ENCODE measurements at places on chromosomes 6 and 20.

GRCh38 chr20:61953037-61954021 lies 112.4 kb downstream of the TAF4 start:
- DNase-seq, result no peak

DNA sequence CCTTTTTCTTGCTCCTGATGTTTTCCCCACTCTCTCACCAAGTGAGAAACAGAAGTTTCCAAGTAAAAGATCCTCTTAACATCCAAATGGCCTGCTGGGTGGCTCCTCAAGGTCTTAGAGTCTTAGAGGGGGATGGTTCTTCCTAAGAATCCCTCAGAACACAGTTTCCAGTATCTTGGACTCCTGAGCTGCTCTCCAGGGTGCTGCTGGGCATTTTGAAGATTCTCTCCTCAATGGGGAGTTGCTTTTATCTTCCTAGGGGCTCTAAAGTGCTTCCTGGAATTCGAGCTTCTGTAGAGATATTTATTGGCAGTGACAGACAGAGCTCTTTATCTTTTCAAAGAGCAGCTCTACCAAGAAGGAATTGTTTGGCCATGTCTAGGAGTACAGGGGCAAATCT lies 70.8 kb upstream of the SLC35B3 start:
- no peak for DNase-seq

DNA sequence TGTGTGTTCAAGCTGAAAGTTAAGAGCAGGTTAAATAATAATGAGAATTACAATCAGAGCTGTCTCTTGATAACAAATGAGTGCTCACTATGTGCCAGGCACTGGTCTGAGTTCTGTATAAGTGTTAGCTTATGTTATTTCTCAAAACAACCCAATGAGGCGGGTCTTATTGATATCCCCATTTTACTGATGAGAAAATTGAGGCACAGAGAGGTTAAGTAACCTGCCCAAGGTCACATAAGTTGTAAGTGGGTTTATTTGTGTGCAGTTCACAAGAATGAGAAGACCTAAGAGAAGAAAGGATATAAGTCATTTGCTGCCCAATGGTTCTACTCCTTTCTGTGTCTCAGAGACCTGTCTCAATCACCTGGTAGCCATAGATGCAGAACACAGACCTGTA lies 34.1 kb upstream of the ARMH2 start:
- no peak for DNase-seq

- no peak for DNase-seq
Measured at GRCh38 chr6:161674930-161675682, 401.2 kb upstream of the AGPAT4 start.

DNA sequence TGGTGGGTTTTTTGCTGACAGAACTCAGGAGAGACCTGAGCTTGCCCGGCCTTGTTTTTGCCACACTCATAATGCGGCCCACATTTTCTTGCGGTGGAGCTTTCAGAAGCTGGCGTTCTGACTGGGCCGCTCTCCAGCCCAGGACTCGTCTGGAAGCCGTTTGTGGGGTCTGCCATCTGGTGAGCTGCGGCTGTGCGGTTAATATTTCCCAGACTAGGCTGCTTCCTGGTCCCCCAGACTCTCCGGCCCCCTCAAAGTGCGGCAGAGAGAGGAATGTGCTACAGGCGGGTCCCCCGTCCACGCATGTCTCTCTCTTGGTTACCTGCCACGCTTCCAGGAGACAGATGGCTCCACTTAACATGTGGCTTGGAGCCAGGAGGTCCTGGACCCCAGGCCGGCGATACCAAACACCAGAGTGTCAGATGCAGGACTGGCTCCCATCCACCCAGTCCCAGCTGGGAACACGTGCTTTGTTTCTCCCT lies 128.9 kb upstream of the PMEPA1 start:
- no peak for DNase-seq

- DNase-seq, result no peak
Measured at GRCh38 chr6:167856999-167857660, 30.4 kb downstream of the AFDN start.

DNA sequence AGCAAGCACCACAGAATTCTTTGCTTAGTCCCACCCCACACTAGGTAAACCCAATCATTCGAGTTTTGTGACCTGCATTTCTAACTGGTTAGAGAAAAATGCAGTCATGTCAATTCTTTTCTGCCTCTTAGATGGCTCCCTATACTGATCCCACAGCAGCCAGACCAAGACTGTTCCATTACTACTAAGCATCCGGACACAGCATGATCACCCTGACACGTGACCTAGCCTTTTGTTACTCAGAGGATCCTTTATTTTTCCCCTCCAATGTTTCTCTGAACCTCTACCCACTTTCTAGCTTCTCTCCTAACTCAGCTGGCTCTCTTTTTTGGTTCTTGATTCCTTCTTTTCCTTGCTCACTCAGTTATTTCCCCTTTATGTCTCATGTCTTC lies 87.9 kb downstream of the PDE10A start:
- no peak for DNase-seq

DNA sequence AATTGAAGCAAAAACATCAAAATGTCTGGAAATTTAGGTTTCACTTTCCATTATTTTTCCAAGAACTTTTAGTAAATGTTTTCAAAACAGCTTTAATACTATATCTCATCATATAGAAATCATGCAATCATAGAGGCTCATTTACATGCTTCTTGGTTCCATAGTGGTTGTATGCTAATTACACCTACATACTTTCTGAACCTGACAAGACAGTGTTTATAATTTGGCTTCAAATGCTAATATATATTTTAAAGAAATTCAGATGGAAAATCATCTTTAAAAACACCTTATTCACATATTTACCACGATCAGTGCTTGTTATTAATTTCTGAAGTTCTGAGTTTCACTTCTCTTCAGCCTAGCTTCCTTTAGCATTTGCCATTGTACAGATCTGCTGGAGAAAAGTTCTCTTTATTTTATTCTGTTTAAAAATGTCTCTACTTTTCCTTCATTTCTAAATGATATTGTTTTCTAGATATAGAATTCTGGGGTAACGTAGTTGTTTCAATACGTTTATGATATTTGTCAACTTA lies 89.9 kb downstream of the PLCB1 start:
- no peak for DNase-seq

DNA sequence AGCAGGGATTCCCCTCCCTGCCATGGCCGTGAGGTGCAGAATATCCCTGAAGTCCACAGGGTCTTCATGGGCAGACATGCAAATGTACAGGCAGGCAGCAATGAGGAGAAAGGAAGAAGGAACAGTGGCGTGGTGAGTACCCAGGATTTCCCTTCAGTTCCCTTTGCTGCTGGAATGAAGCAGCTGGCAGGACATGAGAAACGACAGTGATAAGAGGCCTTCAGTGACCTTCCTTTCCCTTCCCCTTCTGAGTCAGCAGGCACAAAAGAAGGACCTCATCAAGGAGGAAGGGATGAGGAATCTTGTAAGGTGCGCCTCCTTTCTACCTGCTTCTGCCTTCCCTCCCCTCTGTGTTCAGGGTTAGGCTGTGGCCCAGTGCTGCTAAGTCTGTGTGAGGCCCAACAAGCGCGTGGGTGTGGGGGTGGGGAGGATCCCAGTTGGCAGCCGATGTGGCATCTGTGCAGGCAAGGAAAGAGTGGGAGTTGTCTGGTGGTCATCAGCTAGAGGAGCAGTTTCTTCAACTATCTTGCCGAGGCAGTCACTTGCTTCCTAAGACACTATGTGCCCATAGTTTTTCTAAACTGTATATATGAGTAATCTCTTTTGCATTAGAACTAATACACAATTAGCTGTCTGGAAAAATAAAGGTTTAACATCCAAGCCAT lies 29.5 kb upstream of the FBXO9 start:
- no peak for DNase-seq

GRCh38 chr6:1037430-1038202 lies 274.3 kb upstream of the FOXQ1 start:
- no peak for DNase-seq

- DNase-seq, result no peak
Measured at GRCh38 chr6:29516108-29516507, 28.4 kb upstream of the MAS1L start.

DNA sequence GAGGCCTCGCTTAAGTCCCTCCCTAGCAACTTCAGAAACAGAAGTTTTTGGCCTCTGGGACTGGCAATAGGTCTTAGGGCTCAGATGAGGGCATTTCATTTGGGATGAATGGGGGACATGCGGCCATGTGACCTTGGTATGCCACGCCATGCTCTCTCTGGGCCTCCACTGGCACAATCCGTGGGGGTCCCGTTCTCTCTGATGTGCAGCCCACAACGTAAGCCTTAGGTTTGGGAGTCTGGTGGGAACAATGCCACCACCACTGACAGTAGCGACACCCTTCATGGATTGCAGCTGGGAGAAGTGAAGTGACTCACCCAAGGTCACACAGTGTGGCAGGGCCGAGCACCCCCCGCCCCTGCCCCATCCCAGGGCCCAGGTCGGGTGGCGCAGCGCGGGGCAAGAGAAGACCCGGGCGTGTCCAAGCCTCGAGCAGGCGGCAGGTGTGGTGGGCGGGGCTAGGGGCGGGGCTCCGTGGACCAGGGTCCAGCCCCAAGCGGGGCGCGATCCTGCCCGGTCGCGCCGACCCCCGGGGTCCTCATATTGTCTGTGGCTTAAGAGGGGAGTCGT lies 864 bp upstream of the CEBPB start:
- DNase-seq, result no peak

Measured in stimulated activated CD4-positive, alpha-beta T cell treated with anti-CD3 and anti-CD28 coated beads, TNF-alpha, amount 100 ng/mL, for 24 hours (primary cell).